Stimulated activated CD8-positive, alpha-beta memory T cell treated with anti-CD3 and anti-CD28 coated beads, Interleukin-15, amount 100 ng/mL, for 24 hours (primary cell): ENCODE measurements at places on chromosomes 2 and 18.

GRCh38 chr2:198471291-198471690, 666.9 kb downstream of the PLCL1 start:
- no peak for DNase-seq

GRCh38 chr2:88596141-88596830, 31.0 kb downstream of the EIF2AK3 start:
- no peak for DNase-seq

DNA sequence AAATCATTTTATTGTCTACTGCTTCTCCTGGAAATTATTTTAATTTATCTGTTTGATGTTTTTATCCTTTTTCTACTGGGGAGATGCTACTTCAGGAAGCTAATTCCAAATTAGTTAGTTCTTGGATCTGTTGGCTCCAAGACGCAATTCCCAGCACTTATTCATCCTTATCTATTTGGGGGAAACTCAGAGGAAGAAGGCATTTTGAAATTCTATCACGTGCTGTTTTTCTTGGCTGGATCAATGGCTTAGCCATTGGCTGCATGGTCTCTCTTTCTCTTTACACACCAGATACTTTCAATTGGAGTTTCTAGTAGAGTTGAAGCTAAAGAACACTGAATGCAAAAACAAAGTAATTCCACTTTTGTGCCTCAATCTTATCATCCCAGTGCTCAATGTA, 98.3 kb downstream of the RAPGEF4 start:
- no peak for DNase-seq

GRCh38 chr18:21678859-21679258, 25.7 kb downstream of the ABHD3 start:
- no peak for DNase-seq

- DNase-seq, result no peak
Observed at GRCh38 chr2:158817588-158817987, 22.5 kb downstream of the DAPL1 start.
